ENCODE measurements at places on chromosomes 1 and 21. TPM values are rescaled to one million over a fixed set of nuclear protein-coding genes. Genes with fewer than 3 reads are reported as not detected.

- no peak for DNase-seq
These were observed 16.1 kb downstream of the UBIAD1 start for GRCh38 chr1:11289064-11289463.

- no peak for DNase-seq
These were observed 2.2 kb downstream of the TGFB2 start for GRCh38 chr1:218347336-218347722.

DNA sequence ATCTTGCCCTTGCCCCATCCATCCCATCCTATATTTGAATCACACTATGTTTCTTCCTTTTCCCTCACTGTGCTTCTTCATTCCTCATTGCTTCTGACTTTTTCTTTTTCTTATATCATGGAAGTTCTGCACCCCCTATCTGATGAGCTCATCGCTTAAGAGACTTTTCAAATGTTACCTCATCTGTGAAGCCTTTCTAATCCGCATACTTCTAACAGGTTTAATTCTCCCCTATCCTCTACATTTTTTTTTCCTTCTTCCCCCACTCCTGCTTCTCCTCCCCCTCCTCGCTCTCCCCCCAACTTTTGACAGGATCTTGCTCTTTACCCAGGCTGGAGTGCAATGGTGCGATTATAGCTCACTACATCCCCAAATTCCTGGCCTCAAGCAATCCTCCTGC, 39.5 kb downstream of the OSBPL9 start:
- DNase-seq: no peak

GRCh38 chr1:43957407-43958040, 10.8 kb downstream of the IPO13 start:
- no peak for DNase-seq

DNA sequence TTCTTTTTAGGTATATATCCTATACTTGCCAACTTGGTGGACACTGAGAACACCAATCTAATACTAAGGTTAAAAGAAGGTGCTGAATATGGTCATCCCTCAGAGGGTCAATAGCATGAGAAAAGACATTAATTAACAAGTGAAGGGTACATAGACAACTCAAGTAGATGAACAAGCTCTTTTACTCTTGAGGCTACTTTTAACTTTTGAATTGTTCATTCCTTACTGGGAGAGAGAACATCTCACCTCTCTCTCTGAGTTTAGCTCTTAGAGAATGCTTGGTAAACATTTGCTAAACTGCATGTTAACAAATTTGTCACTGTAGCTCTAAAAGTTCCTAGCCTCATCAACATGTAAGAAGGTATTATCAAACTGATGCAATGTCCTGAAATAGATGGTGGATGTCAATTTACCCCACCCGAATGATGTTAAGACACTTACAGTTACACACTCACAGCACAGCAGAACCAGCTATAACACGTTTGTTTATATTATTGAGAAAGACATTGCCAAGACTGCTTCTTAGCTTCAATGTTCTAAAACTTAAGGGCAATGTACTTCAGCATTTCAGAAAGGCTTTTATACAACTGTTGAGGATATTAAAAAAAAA, 35.9 kb downstream of the HEATR1 start:
- DNase-seq: no peak

GRCh38 chr1:100832694-100833428, 61.8 kb downstream of the EXTL2 start:
- no peak for DNase-seq

DNA sequence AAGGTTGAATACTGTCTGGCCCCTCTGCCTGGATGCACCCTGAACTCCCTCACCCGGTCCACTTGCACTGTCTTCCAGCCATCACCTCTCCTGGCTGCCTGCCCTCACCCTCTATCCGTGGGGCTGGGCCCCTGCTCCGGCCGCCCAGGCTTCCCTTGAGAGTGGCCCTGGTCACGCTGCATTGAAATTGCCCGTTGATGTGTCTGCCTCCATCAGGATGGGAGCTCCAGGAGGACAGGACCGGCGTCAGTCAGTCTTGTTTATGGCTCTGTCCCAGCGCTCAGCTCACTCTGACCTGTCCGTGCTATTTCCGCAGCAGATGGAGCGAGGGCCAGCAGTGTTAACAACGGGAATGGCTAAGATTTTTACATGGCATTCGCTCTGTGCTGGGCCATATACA, 34.9 kb downstream of the FOXO6 start:
- no peak for DNase-seq

DNA sequence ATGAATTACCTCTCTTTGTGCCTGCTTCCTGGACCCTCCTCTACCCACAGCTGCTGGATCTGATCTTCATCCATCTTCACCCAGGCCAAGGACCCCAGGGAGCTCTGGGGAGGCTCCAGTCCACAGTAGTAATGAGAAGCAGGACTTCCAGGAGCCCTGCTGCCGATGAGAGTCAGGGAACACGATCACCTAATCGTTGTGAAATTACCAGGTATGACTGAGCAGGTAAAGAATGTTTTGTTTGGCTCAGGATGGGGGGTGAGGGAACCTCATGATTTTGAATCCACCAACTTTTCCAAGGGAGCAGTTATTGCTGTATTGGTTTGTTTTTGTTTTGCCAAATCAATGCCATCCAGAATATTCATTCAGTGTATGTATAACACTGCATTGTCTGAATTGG, 454.0 kb downstream of the PLPP3 start:
- DNase-seq: no peak

DNA sequence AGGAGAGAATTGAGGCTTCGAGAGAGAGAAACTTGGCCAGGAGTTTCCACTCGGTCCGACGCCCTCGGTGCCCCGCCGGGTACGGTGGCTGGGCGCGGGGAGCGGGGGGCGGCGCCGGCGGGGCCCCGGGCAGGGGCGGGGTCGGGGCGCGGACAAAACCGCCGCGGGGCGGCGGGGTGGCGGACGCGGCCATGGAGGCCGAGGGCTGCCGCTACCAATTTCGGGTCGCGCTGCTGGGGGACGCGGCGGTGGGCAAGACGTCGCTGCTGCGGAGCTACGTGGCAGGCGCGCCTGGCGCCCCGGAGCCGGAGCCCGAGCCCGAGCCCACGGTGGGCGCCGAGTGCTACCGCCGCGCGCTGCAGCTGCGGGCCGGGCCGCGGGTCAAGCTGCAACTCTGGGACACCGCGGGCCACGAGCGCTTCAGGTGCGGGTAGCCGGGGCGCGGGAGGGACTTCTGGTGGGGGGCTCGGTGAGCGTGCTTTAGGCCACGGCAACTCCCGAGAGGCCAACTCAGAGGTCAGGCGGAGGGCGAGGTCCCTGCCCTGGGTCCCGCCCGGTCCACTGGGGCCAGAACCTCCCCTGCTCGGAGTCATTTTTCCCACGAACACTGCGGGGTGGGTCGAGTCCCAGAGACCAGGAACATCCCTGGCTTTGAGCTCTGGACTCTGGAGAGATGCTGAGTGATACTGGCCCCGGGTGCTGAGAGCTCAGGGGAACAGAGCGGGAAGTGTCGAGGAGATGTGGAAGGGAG, 431 bp downstream of the RAB42 start:
- no peak for DNase-seq

DNA sequence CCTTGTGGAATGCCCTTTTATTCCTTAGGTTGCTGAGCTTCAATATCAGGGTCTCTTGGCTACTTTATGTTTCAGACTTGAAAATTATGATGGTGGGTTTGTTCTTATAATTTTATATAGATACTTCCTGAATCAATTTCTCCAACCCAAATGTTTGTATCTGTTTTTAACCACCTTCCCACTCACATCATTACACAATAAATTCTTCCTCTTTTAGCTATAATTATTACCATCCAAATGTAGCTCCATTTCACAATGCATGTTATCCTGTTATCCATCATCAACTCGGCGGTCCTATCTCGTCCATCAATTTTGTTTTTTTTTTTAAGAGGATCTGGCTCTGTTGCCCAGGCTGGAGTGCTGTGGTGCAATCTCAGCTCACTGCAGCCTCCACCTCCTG, 357.6 kb upstream of the ZP4 start:
- no peak for DNase-seq

GRCh38 chr1:169809370-169810095, 14.8 kb upstream of the METTL18 start:
- no peak for DNase-seq

- no peak for DNase-seq
These were observed 480 bp downstream of the DPYD start for GRCh38 chr1:97920276-97920831.

DNA sequence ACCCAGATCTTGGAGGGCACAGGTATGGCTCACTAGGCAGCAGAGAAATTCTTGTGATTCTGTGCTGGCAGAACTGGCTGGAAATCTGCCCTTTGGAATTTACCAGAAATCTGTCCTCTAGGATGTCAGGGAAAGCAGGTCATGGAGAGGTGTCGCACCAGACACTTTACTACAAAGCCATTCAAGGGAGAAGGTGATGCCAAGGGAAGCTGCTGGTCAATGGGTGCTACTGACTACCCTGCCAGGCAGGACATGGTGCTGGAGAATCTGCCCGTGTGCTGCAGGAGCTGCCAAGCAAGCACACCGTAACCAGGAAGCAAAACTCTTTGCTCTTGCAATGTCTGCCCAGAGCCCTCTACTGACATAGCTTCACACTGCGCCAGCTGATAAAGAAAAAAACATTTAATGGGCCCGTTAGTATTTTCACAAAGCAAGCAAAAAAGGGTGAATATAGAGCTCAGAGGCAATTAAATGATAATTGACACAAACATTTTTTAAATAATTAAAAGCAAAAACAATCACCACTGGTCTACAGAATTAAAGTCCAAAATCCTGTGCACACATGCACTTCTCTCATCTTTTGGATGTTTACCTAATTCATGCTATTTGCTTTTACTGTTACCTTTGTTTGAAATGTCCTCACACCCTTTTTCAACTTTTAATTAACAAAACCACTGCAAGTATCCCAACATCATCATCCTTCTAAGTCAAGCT, 7.2 kb upstream of the FBXO28 start:
- no peak for DNase-seq

DNA sequence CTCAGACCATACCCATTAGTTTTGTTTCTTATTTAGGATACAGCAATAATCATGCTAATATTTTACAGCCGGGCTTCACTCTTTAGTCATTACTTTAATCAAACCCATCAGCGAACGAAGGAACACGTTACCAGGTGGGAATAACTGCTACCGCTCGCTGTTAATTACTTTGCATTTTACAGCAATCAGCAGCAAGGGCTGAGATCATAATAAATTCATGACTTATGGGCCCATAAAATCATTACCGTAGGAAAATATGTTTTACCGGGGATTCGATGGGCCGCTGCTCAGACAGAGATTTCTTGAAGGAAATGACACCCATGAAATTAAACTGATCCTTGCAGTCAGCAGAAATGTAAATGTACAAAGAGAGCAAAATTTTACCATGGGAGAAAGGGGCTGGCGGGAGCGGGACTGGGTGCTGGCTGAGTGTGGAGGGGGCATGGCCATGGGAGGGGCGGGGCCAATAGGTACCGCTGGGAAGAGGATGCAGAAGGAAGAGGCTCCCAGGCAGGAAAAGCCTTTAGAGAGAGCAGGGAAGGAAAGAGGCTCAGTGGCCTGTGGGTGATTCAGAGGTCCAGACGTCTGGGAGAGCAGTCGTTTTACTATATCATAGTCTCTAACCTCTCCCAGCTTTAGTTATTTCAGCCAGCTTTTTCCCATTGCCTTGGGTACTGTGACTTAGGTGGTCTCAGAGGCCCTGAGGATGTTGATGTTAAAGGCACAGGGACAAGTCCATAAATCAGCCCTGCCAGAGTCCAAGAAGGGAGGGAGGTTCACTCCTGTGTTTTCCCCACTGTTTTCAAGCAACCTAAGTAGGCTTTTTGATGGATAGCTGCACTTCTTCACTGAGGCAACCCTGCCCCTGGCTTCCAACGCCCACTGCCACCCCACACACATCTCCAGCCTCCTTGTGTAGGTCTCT, 258.9 kb downstream of the SEC16B start:
- no peak for DNase-seq

GRCh38 chr1:10866321-10867093, 70.1 kb upstream of the CASZ1 start:
- DNase-seq: peak; percentile 17

DNA sequence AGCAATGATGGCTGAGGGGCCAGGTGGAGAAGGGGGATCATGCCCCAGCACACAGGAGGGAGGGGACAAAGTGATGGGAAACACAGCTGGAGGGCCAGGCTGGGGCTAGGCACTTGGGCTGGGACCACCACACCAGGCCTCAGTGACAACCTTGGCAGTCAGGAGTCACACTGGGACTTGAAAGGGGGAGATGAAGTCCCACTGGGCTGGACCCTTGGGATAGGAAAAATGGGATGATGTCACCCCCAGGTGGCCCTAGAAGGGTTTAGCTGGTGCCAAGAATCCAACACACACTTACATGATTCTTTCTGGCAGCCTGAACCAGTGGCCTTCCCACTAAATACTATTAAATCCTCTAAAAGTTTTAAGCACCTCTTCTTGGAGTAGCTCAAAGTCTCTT, 17.1 kb downstream of the ZBTB17 start:
- no peak for DNase-seq

GRCh38 chr1:217539510-217539909, 91.4 kb downstream of the GPATCH2 start:
- DNase-seq: no peak

GRCh38 chr21:30613836-30614235, at the start of gene KRTAP6-1:
TSS of gene KRTAP6-1 (minus strand) at chr21:30613930. CDS start at chr21:30613904, 26 bp downstream.
- DNase-seq: no peak

- peak; percentile 5 for DNase-seq
These were observed 7.1 kb downstream of the GPR157 start for GRCh38 chr1:9121496-9122409.

DNA sequence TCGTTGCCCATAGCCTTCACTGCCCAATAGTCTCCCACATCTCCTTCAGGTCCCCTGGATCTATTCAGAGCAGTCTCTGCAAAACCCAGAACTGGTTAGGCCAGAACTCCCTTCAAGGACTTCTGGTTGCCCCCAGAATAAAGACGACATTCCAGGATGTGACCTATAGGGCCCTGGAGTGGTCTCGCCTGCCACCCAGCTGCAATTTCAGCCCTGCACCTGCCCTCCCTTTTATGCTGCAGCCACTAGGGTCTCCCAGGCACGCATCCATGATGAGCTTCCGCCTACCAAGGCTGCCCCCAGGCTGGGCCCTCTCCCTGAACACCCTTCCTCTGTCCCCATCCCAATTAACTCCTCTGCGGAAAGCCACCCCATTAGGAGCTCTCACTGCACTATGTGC, 7.2 kb upstream of the TSPEAR start:
- no peak for DNase-seq

- no peak for DNase-seq
These were observed 49.5 kb upstream of the BCL10 start for GRCh38 chr1:85325920-85326319.

The KRTAP19-3 gene
- 3.0 TPM for total RNA-seq

The SH2D5 gene
- 2.2 TPM for total RNA-seq

The EIF2D gene
- 41.8 TPM for total RNA-seq

The XKR8 gene
- 3.8 TPM for total RNA-seq

The TEX38 gene
- total RNA-seq: not detected

The WDR64 gene
- not detected for total RNA-seq

The RCAN3 gene
- total RNA-seq: 3.0 TPM

The DIO1 gene
- not detected for total RNA-seq

The GPR37L1 gene
- not detected for total RNA-seq
